ENCODE measurements at places on chromosomes 11 and 22. TPM values are rescaled to one million over a fixed set of nuclear protein-coding genes. Genes with fewer than 3 reads are reported as not detected.

- no peak for DNase-seq
Observed at GRCh38 chr11:20501252-20501651, 98.2 kb upstream of the SLC6A5 start.

The DRICH1 gene
- total RNA-seq, result not detected

The LARGE1 gene
- total RNA-seq, result 1.3 TPM

DNA sequence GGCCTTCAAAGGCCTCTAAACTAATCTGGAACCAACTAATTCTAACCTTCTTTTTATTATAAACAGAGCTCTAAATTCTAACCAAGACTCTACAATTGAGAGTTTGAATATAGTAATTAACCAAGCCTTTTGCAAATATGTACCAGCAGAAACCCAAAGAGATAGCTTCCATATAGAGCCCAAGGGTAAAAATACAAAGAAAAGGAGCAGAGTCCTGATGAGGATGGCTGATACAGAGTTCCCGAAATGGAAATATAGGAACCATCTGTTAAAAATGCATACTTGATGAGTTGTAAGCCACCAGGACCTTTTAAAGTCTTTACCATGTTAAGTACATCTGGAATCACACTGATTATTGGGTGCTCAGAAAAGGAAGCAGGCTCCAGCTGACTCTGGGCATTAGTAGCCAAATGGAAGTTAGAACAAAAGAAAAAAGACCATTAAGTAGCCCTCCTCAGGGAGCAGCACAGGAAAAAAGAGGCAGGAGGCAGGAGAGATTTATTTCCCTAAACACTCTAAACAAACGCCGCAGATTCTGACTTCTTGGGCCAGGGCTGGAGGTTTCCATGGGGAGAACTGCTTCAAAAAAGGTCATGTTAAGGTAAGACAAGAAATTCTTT lies 463.1 kb upstream of the FAT3 start:
- no peak for DNase-seq

The LIF gene
- 0.22 TPM for total RNA-seq

The APLNR gene
- under 0.01 TPM for total RNA-seq

DNA sequence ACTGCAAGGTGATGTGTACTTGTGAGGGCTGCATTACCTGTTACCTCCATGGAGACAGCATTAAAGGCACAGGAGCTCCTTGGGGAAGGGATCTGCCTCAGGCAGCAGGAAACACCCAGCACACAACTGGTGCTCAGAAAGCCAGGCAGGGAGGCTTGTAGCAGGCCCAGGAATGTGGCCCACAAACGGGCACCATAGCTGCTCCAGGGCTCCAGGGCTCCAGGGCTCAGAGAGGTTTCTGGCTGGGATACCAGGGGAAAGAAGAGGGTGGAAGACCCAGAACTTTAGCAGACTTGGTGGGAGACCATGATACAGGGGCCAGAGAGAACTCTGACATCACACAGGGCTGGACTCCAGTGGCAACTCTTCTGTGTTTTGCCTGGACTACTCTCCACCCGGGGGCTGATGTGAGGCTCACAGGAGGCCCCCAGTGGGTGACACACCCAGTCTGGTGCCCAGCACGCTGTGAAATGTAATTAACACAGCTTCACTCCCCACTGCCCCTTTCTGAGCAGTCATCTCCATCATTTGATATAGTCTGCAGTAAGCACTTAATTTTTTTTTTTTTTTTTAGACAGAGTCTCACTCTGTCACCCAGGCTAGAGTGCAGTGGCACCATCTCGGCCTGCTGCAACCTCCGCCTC lies 14.7 kb upstream of the SULT4A1 start:
- DNase-seq, result no peak

GRCh38 chr11:33857933-33858371 lies 33.9 kb downstream of the LMO2 start:
- DNase-seq, result peak; percentile 88
